Caki2 (cell line): ENCODE measurements at places on chromosomes 2 and 18. TPM values are rescaled to one million over a fixed set of nuclear protein-coding genes. Genes with fewer than 3 reads are reported as not detected.

DNA sequence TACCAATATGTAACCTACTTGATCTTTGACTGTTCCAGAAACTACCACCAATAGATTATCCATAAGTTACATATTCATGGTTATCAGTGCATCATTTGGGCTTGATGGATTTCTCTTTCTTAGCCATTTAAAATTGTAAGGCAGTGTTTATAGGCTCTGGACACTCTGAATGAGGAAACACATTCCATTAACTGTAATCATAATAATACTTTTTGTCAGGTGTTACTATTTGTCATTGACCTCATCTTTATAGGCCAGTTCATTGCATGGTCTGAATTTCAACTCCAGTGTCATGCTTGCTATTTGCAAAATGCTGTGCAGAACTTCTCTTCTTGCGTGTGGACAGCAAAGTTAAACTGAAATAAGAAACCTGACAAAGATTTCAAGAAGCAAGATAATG lies 1340.2 kb upstream of the ZEB2 start:
- no peak for DNase-seq

DNA sequence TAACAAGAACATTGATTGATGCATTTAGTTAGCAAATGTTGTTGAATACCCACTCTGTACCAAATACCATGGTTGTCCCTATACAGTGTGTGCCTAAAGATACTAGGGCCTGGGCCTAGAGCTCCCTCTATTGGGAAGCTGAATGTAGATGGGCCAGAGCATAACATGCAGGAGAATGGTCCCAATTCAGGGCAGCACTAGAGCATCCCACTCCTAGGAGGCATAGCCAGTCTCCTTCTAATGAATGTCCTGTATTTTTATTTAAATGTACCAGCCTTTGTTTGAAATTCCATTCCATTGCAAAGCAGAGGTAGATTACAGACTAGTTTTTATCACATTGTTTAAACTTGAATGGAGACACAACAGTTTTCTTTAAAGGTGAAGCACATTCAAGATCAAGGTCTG lies 90.6 kb downstream of the FEZ2 start:
- DNase-seq = peak; percentile 41

DNA sequence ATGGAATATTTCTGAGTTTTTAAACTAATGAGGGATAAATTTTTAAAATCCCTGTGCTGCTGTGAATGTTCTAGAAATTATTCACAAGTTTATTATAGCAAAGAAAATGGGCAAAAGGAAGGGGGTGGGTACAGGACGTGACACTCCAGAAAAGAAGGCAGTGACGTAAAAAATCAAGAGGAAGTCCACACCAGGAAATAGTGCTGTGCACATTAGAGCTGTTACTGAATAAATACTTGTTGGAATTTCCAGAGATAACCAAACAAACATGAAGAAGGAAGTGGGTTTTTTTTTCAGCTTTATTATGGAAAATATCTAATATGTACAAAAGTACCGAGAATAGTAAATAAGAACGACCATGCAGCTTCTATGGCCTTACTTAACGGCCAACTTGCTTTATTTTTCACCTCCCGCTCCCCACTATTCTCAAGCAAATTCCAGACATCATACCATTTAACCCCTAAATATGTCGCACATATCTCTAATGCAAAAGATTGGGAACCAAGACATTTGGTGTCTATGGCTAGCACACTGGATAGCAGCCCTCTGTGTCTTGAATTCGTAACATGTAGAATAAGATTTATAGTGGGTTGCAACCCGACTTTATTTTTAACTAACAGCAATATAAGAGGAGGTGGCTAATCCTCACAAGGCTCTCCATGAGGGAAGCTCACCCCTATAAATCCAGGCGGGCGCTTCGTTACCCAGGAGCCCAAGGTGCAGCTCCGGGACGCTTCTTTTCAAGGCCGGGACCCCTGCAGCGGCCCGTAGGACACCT lies 580 bp upstream of the NDUFV2 start:
- peak; percentile 51 for DNase-seq

DNA sequence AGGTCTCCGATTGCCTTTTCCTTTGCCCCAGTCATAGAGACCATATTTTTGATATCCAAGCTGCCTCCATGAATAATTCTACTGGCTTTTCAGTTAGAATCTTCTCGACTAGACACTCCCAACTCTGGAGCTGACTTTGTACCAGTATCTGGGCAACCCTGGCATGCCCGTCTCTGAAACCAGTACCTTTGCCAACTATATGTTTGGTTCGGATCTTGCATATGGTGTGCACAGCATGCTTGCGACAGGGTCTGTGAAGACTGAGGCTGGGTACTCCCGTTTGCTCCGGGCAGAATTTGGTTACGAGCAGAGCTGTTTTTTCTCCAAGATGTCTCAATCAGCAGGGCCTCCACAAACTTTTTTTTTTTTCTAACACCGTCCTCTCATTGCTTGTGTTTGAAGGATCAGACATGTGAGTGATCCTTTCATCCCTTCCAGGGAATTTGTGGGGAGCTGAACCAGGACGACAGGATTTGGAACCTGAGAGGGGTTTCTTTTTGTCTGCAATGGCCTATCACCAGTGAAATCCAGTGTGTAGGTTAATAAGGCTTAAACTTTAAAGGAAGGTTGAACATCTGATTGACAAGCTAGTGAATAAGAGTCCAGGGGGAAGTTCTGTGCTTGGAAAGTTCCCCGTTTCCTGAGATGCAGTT lies 322.3 kb downstream of the MYCN start:
- no peak for DNase-seq

GRCh38 chr18:49728542-49728941 lies 84.8 kb downstream of the ACAA2 start:
- no peak for DNase-seq

DNA sequence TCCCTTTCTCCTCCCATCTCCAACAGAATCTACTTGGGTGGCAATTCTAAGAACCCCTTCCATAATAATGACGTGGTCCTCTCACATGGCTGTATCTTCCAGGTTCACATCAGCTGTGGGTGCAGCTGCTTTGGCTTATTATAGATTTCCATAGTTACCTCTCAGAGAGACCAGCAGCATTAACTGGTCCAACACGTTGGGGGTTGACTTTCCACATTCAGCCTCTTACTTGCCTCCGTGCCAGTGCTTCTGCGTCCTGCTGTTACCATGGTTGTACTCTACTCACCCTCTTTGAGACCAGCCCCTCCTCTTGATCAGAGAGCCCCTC lies 570.7 kb downstream of the PLCL1 start:
- DNase-seq = no peak

DNA sequence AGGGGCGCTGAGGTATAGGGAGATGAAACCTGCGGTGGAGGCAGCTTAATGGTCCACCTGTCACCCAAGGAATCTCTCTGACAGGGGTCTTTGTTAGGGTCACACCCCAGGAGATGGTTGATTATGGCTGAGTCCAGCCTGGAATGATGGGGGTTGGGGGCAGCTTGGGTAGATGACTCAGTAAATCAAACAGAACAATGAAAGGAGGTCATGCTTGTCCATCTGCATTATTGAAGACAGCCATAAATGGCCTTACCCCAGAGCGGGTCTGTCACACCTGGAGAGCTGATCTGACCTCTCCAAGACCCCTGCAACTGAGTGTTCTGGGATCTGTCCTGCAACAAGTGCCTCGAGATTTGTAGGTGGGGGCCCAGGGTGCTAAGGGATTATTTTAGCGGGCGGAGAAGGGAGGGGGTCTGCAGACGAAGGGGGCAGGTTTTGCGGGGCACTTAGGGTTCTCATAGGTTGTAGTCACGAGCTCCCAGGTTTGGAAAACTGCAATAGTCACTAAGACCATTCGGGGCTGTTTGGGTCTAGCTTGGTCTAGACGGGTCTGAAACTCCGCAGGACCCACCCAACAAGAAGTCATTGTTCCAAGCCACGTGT lies 771 bp upstream of the IGFBP2 start:
- DNase-seq = no peak

DNA sequence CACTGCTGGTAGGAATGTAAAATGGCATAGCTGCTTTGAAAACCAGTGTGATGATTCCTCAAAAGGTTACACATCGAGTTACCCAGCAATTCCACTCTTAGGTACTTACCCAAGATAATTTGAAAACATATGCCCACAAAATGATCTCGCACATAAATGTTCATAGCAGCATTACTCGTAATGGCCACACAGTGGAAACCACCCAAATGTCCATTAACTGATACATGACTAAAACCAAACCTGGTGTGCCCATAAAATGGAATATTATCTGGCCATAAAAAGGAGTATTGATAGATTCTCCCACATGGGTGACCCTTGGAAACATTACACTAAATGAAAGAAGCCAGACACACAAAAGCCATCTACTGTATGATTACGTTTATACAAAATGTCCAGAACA lies 70.4 kb downstream of the ALPK2 start:
- DNase-seq = no peak

DNA sequence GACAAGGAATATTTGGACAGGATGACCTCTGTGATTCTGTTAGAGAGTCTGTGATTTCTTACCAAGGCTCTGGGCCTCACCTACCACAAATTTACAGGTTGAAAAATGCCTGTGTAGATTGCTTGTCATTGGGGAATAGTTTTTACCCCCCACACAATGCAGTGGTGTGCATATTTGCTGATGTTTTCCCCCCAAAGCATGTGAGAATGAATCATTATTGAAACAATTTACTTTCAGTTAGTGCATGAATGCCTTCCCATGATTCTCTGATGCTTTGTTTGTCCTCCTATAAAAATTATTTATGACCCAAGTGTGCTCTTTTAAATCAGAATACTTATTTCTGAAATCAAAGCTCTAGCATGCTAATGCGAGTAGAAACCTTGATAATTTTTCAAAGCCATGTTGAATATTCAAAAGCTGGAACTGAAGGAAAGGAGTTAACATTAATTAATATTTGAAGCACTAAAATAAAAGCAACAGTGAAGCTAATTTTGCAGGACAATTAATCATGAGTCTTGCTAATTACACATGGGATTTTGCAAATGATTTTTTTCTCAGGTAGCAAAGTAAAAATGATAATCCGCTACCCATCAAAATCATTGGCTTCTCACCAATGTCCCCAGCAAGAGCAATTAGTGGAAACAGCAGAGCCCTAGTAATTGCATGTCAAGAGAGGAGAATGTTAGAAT lies 361.2 kb upstream of the HNRNPA3 start:
- peak; percentile 26 for DNase-seq

DNA sequence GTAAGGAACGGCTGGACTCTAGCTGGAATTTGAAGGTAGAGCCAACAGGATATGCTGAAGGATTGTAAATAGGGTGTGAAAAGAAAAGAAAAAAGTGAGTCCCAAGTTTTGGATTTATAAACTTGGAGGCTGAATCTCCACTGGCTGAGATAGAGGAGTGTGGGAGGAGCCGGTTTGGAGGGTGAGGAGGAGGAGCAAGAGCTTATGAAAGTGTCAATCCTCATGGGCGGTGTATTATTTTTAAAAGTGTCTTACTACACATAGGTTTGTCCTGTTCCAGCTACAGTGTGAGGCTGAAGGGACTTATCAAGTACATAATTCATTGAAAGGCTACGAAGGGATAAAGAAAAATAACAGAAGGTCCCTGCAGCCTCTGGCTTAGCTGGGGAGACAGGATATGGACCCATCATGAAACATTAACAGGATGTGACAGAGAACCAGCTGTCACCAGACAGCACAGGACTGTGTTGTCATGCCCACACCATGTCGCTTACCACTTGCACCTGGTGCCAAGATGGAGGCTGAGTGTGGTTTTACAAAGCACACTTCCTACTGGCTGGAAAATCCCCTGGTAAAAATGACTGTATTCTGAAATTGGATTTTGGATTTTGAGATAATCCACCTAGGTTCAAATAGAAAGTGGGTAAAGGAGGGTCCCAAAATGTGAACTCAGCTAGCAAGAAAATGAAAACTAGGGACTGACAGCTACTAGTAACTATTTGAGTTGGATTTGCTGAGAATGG lies 2.5 kb upstream of the MREG start:
- DNase-seq = no peak

GRCh38 chr2:120684289-120685065 lies 51.2 kb upstream of the GLI2 start:
- DNase-seq = no peak

DNA sequence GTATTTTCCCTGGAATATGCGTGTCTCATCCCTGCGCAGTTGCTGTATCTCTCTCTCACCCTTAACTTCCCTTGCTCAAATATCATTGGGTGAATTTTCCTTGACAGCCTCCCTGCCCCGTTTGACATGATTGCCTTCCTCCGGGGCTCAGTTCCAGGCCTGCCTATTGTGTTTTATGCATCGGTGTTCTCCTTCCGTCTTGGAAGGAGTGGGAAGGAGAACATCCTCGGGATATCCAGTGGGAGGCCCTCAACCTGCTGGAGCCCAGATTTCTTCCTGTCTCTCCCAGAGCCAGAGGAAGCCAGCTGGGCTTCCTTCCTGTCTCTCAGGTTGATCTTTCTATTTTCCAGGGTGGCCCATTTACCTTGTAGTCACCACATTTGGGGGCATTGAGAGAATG lies 434.7 kb upstream of the HS6ST1 start:
- DNase-seq = no peak

DNA sequence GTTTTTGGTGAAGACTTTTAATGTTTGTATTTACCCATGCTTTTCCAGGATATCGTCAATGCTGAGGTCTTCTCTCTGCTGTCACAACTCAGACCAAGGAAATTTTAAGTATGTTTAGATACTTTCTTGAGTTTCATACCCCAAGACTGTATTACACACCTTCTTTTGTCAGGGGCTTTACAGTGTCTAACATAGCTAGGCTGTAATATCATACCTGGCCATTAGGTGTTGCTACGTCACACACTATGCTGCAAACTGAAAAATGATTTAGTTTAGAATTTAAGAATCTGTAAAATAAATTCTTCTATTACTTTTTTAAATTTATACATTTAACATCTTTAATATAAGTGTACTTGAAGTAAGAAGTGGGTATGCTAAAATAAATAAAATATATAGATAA lies 358.4 kb upstream of the NRP2 start:
- DNase-seq = no peak

GRCh38 chr2:218880102-218880858 lies at the start of gene WNT10A:
TSS of gene WNT10A (plus strand) at chr2:218880852. CDS start at chr2:218880996, 144 bp downstream.
- no peak for DNase-seq

The OTOF gene
- not detected in 2 replicates for total RNA-seq

The MYO1B gene
- total RNA-seq = 46.5 and 47.0 TPM in 2 replicates

The CTAGE1 gene
- not detected in 2 replicates for total RNA-seq

The NT5C1B gene
- total RNA-seq = not detected in 2 replicates

The RBKS gene
- 4.4 and 12.5 TPM in 2 replicates for total RNA-seq

The CHRNG gene
- total RNA-seq = not detected in 2 replicates

The CRYGD gene
- total RNA-seq = not detected in 2 replicates

The PLGLB2 gene
- total RNA-seq = not detected in 2 replicates

The PLCL1 gene
- total RNA-seq = not detected in 2 replicates

The ALPP gene
- not detected in 2 replicates for total RNA-seq

The GAREM2 gene
- total RNA-seq = 3.0 and 3.6 TPM in 2 replicates

The CD207 gene
- not detected in 2 replicates for total RNA-seq
